ENCODE measurements at places on chromosomes 6 and 20.

- no peak overlapping the region for H3K4me3 ChIP-seq
- no peak overlapping the region for H3K27ac ChIP-seq
- peaks cover 3% of the 10 kb centered on the region for H3K4me1 ChIP-seq
- H3K36me3 ChIP-seq = no peaks in the 10 kb centered on the region
- no peak for DNase-seq
These were observed 8.8 kb upstream of the SNAI1 start for GRCh38 chr20:49973981-49974380.

DNA sequence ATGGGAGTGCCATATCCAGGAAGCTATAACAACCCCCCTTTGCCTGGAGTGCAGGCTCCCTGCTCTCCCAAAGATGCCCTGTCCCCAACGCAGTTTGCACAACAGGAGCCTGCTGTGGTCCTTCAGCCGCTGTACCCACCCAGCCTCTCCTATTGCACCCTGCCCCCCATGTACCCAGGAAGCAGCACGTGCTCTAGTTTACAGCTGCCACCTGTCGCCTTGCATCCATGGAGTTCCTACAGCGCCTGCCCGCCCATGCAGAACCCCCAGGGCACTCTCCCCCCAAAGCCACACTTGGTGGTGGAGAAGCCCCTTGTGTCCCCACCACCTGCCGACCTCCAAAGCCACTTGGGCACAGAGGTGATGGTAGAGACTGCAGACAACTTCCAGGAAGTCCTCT is 56.7 kb upstream of the TMEM181 start:
- no peaks in the 10 kb centered on the region for H3K27me3 ChIP-seq
- H3K4me3 ChIP-seq = no peak overlapping the region
- no peaks in the 10 kb centered on the region for H3K36me3 ChIP-seq
- no peak for DNase-seq

DNA sequence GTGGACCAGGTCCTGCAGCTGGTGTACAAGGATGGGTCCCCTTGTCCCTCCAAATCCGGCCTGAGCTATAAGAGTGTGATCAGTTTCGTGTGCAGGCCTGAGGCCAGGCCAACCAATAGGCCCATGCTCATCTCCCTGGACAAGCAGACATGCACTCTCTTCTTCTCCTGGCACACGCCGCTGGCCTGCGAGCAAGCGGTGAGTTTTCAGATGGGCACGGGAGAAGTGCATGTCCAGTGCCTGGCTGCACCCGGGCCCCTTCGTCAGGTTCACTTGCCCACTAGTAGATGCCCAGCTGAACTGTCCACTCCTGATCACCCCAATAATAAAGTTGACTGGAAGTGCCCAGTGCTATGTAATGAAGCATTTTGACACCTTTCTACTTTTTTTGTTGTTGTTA is 48.3 kb upstream of the SLC22A1 start:
- H3K27ac ChIP-seq = peak overlapping the region; percentile 37
- no peaks in the 10 kb centered on the region for H3K4me1 ChIP-seq
- no peaks in the 10 kb centered on the region for H3K27me3 ChIP-seq
- H3K36me3 ChIP-seq = peaks cover 88% of the 10 kb centered on the region
- DNase-seq = no peak

GRCh38 chr20:44284032-44284431 is 27.0 kb downstream of the FITM2 start:
- no peaks in the 10 kb centered on the region for H3K27me3 ChIP-seq
- H3K27ac ChIP-seq = no peak overlapping the region
- no peak overlapping the region for H3K4me3 ChIP-seq
- no peaks in the 10 kb centered on the region for H3K36me3 ChIP-seq
- peaks cover 4% of the 10 kb centered on the region for H3K4me1 ChIP-seq
- DNase-seq = no peak

- no peaks in the 10 kb centered on the region for H3K36me3 ChIP-seq
- H3K4me1 ChIP-seq = no peaks in the 10 kb centered on the region
- DNase-seq = no peak
- H3K27ac ChIP-seq = no peak overlapping the region
- no peaks in the 10 kb centered on the region for H3K27me3 ChIP-seq
- H3K4me3 ChIP-seq = no peak overlapping the region
These were observed 40.3 kb upstream of the FOXC1 start for GRCh38 chr6:1569377-1569776.

GRCh38 chr6:109465772-109466171 is 10.2 kb upstream of the MICAL1 start:
- no peak overlapping the region for H3K4me3 ChIP-seq
- H3K27ac ChIP-seq = no peak overlapping the region
- H3K4me1 ChIP-seq = no peaks in the 10 kb centered on the region
- no peaks in the 10 kb centered on the region for H3K27me3 ChIP-seq

- H3K4me1 ChIP-seq = peaks cover 21% of the 10 kb centered on the region
- H3K27ac ChIP-seq = no peak overlapping the region
- no peaks in the 10 kb centered on the region for H3K27me3 ChIP-seq
- H3K4me3 ChIP-seq = no peak overlapping the region
- no peaks in the 10 kb centered on the region for H3K36me3 ChIP-seq
- DNase-seq = no peak
These were observed 90.5 kb downstream of the ELOVL5 start for GRCh38 chr6:53258076-53258773.

- H3K4me3 ChIP-seq = no peak overlapping the region
- no peaks in the 10 kb centered on the region for H3K4me1 ChIP-seq
These were observed 33.3 kb upstream of the NRN1 start for GRCh38 chr6:6039946-6040509.

- H3K27me3 ChIP-seq = no peaks in the 10 kb centered on the region
- no peaks in the 10 kb centered on the region for H3K36me3 ChIP-seq
- H3K4me3 ChIP-seq = no peak overlapping the region
- H3K4me1 ChIP-seq = no peaks in the 10 kb centered on the region
- no peak for DNase-seq
These were observed 216.8 kb downstream of the HACE1 start for GRCh38 chr6:104642871-104643270.

DNA sequence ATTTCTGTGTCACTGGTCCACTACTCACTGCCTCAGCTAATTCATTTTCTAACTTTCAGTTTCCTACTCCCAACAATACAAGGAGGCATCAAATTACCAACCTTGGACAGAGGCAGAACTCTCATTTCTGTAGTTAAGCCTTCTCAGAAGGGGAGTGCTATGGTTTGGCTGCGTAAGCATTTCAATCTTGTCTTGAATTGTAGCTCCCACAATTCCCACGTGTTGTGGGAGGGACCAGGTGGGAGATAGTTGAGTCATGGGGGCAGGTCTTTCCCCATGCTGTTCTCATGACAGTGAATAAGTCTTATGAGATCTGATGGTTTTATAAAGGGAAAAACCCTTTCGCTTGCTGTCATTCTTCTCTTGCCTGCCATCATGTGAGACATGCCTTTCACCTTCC is 22.9 kb downstream of the HLA-DRA start:
- H3K4me1 ChIP-seq = no peaks in the 10 kb centered on the region
- H3K36me3 ChIP-seq = no peaks in the 10 kb centered on the region
- no peak for DNase-seq
- H3K4me3 ChIP-seq = no peak overlapping the region
- no peaks in the 10 kb centered on the region for H3K27me3 ChIP-seq
- H3K27ac ChIP-seq = no peak overlapping the region

GRCh38 chr20:3847429-3847940 is 851 bp downstream of the MAVS start:
- no peaks in the 10 kb centered on the region for H3K36me3 ChIP-seq
- H3K4me1 ChIP-seq = no peaks in the 10 kb centered on the region
- DNase-seq = no peak

DNA sequence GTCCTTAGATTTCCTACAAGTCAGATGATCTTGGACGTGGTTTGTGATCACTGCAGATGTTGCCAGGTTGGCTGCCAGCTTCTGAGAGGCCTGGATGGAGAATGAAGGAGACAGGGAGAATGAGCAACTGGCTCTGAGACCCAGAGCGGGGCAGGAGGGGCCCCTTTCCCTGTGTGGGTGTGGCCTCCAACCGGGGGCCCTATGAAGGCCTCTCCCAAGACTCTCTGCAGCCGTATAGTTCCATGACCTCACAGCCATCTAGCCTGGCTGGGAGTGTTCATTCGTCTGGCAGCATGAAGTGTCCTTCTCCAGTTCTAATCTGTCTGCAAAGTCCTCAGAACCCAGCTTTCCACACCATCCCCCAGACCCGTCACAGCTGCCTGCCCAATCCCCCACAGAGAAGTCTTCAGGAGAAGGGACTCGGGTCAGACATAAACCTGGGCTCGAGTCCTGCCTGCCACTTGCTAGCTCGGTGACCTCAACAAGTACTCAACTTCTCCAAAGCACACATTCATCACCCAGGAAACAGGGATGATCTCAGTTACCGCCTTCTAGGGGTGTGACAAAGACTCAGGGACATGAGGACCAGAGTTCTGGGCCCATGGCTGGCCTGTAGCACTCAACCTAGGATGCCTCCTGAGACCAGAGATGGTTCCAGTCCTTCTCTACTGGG is 122.6 kb downstream of the EDN3 start:
- H3K4me3 ChIP-seq = no peak overlapping the region
- no peaks in the 10 kb centered on the region for H3K36me3 ChIP-seq
- no peak overlapping the region for H3K27ac ChIP-seq
- DNase-seq = no peak
- H3K27me3 ChIP-seq = no peaks in the 10 kb centered on the region

DNA sequence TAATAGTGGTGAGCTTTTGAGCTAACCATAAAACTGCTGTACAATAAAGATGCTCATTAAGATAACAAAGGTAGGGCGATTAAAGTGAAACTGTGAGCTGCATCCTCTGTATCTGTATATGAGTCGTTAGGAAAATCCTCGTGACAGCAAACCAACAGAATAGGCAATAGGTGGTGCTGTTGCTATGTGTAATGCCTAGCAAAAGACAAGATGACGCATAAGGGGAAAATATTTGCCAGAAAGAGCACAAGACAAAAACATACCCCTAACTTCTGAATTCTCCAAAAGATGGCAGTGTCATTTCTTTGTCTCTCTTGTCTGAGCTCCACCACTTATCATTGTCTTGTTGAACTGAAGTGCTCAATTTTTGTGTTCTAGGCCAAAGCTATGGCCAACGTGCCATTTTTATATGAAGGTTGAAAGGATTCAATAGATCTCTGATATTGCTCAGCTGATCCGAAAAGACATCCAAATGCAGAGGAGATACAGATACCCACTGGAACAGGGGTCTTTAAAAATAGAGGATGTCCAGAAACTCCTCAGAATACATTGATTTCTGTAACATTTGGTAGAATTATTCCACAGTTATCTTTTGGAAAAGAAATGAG is 56.3 kb upstream of the ANKEF1 start:
- no peak overlapping the region for H3K27ac ChIP-seq
- H3K4me1 ChIP-seq = no peaks in the 10 kb centered on the region
- no peaks in the 10 kb centered on the region for H3K36me3 ChIP-seq
- no peaks in the 10 kb centered on the region for H3K27me3 ChIP-seq

DNA sequence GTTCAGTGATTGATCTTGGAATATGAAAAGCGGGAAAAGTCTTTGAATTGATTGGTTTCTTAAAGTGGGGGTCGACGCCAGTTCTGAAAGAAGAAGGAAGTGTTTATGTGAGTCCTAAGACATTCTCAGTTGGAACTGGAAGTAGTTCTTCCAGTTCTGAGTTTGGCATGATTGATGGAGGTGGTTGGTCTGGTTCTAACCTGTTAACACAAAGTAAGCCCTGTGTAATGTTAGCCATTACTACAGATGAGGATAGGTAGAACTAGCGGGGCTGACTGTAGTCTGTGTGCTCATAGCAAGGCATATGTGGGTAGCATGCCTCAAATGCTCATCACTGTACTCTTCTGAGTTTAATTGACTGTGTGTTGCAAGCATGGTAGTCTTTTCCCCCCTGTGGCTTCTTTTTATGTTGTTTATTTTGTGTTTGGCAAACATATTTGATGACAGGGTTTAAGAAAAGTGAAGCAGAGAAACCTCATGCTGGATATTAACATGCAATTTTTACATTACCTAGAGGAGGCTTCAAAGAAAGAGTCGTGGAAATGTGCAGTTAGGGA is 24.9 kb downstream of the CITED2 start:
- no peaks in the 10 kb centered on the region for H3K27me3 ChIP-seq
- H3K36me3 ChIP-seq = no peaks in the 10 kb centered on the region
- DNase-seq = no peak
- H3K4me1 ChIP-seq = no peaks in the 10 kb centered on the region
- H3K27ac ChIP-seq = no peak overlapping the region
- H3K4me3 ChIP-seq = no peak overlapping the region
